ENCODE measurements at places on chromosomes 11 and 22. TPM values are rescaled to one million over a fixed set of nuclear protein-coding genes. Genes with fewer than 3 reads are reported as not detected.

The PKDREJ gene
- polyA plus RNA-seq, result 0.46 TPM

The ETS1 gene
- 129 TPM for polyA plus RNA-seq

The TRIM49D1 gene
- not detected for polyA plus RNA-seq

- DNase-seq, result no peak
These were observed 17.3 kb upstream of the NEU3 start for GRCh38 chr11:74971424-74971823.

DNA sequence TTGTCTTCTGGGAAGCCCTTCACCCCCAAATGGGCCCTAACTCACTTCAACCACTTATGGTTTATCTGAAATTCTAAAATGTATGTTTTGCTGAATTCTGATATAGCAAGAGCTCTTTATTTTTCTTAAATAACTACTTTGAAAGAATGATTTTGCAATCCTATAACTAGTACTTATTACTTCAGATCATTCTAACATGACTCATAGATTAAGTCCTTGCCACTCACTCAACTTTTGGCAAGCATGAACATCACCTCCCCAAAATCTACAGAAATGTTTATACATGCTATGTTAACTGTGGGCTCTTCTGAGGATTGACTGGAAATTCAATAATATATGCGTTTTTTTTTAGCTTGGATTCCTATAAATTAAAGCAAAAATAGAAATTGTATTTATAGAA, 367.4 kb upstream of the FAT3 start:
- DNase-seq, result no peak

The UCP2 gene
- polyA plus RNA-seq, result 42.0 TPM

The GGT1 gene
- polyA plus RNA-seq, result 15.0 TPM

DNA sequence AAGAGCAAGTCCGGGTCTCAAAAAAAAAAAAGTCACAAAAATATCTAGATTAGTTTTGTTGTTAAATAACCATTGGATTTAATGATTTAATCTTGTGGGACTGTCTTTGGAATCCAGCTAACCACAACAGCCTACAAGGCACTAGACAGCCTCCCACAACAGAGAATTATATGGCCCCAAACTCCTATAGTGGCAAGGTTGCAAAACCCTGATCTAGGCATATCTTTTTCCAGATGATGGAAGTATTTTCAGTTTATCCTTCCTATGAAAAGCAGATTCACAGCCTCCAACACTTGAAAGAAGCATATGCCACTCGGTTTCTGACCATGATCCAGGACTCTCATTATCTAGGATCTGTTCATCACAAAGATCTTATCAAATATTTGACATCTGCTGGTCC, 5.4 kb upstream of the C11orf87 start:
- DNase-seq, result no peak

GRCh38 chr11:1073851-1074243, 827 bp upstream of the MUC2 start:
- DNase-seq, result no peak

The PKNOX2 gene
- 17.5 TPM for polyA plus RNA-seq
